Activated CD4-positive, alpha-beta T cell treated with anti-CD3 and anti-CD28 coated beads, Interleukin-2, amount 10 ng/mL, durations not matched to agents 7 days and 5 days (primary cell): ENCODE measurements at places on chromosomes 13 and 19.

DNA sequence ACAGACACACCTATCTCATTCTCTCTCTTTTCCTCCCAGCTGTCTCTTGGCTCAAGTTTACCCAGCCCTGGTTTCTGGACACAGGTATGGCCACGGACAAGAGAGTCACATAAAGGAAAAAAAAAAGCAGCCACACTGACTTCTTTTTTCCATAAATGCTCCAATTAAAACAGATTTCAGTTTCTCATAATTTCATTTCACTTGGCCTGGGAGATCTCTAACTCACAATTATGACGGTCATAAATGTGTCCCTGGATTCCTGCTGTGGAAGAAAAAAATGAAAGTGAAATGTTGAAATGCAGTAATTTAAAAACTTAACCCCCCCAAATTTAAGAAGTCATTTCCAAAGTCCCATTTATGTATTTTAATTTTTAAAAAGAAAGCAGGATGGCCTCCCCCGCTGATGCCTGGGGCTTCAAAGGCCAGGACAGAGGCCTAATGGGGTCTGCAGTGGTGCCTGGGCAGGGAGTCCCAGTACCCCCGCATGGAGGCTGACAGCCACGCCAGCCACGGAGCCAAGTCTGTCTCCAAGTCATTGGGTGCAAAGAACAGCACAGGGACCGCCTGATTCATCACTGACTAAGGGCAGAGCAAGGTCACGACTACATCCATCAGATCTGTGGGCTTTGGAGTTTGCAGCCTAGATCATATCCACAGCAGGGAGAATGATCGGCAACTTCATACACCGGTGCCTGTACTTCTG, 79.7 kb downstream of the TSHZ3 start:
- no peak for DNase-seq

GRCh38 chr13:65143920-65144319, 2086.2 kb downstream of the PCDH9 start:
- no peak for DNase-seq

GRCh38 chr13:75425216-75426009, 56.6 kb downstream of the TBC1D4 start:
- no peak for DNase-seq

GRCh38 chr13:36601186-36601585, 72.6 kb upstream of the SERTM1 start:
- no peak for DNase-seq

GRCh38 chr19:1790054-1790792, 21.9 kb downstream of the ATP8B3 start:
- no peak for DNase-seq

DNA sequence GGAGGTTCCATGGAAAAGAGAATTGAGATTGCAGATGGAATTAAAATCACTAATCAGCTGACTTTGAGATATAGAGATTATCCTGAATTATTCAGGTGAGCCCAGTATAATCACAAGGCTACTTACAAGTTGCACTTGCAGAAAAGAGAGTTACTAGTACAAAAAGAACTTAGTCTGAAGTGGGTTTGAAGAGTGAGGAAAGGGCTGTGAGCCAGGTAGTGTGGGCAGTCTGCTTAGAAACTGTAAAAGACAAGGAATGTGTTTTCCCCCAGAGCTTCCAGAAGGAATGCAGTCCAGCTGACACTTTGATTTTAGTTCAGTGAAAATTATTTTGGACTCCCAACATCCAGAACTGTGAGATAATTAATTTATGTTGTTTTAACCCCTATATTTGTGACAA, 285.4 kb upstream of the GPC6 start:
- no peak for DNase-seq

- peak; percentile 54 for DNase-seq
Observed at GRCh38 chr13:27446986-27447583, 3.3 kb downstream of the MTIF3 start.

DNA sequence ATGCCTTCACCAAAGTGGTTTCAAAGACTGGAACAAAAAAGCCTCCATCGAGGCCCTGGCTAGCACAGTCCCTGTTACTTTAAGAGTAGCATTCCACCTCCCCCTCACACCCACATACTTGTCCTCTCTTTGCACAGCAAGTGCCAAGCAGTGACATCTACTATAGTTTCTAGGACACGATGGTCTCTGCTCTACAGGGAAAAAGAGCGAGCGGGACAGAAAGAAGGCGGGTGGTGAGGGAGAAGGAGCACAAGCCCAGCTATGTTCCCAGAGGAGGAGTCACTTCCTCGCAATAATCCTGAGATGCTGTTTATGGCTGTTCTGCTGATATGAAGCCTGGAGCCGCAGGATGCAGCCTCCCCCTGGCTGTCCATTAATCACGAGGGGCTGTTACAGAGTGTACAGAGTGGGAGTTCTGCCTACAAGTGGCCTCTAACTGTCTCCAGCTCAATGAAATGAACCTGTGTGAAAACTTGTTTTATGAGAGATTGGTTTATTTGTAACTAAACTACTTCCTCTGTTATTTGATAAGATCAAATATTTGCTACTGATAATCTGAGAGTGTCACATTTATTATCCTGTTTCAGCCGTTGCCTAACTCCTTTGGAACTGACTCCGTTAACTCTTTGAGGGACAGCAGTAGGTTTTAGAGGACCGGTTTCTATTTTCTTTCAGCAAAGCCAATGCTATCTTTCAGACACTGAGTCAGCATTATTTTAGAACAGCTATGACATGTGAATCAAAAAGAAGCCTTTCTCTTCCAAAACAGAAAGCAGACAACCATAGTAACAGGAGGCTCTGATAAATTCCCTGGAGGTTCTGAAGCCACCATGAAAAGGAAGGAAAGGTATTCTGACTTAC, 208.0 kb downstream of the SPRY2 start:
- no peak for DNase-seq

DNA sequence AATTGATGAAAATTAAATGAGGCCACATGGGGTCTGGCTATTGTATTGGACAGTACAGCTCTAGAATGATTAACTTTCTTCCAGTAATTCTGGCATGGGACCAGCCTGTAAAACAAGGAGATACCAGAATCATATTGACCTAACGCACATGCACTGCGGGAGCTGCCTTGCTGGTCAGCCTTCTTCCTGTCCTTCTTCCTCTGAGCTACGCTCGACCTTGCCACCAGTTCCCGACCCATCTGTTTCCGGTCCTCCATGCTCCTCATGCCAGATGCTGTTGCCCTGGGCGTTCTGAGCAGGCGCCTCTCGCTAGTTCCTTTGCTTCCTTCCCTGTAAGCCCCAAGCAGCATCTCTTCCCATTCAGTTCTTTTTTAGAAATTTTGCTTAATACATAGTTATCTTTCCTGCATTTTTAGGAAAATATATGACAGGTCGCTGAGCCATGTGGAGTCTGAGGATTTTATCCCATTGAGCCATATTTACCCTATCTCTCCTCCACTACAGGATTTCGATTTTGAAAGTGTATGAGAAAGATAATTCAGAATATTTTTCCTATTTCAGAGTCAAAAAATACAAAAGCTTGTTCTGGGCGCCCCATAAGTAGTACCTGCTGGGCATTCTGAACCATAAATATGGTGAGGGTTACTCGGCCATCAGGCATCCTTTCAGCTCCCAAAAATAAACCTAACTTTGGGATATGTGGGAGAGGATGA, 38.6 kb downstream of the TNFRSF19 start:
- no peak for DNase-seq

DNA sequence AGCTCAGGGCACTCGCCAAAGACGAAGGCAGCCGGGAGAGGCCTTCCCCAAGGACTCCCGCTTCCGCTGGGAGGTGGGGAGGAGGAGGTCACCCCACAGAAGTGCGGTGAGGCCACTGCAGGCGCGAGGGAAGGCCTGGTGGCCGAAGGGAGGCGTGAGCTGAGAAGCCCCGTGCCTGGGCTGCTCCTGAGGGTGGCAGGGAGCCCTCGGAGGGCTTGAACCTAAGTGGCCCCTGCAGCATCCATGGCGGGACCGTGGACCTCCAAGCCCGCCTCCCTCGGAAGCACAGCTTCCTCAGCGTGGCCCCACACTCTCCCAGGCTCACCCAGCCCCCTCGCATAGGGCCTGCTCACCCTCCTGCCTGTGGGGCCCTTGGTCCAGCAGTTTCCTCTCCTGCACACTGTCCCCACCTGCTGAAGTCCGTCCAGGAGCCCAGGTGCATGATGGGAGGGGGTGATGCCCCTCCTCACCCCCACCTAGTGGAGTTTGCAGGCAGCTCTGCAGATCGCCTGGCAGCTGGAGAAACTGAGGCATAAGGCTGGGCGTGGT, 25.9 kb downstream of the EFNA2 start:
- DNase-seq: no peak

DNA sequence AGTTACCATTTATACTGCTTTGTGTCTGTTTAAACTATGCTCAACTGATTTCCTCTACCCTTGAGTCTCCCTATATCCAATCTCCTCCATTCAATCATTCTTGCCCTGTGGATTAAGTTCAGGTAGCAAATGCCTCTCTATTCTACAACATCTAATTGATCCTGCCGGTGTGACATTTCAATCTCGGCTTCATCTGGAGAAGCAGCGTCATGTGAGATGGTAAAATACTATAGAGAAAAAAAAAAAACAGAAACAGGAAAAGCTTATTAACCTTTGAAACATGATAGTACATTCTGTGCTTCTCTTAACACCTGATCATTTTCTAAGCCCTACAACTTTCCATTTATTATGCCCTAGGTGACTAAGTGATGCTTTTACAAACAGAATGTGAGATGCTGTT, 89.4 kb downstream of the KCTD12 start:
- DNase-seq: no peak

DNA sequence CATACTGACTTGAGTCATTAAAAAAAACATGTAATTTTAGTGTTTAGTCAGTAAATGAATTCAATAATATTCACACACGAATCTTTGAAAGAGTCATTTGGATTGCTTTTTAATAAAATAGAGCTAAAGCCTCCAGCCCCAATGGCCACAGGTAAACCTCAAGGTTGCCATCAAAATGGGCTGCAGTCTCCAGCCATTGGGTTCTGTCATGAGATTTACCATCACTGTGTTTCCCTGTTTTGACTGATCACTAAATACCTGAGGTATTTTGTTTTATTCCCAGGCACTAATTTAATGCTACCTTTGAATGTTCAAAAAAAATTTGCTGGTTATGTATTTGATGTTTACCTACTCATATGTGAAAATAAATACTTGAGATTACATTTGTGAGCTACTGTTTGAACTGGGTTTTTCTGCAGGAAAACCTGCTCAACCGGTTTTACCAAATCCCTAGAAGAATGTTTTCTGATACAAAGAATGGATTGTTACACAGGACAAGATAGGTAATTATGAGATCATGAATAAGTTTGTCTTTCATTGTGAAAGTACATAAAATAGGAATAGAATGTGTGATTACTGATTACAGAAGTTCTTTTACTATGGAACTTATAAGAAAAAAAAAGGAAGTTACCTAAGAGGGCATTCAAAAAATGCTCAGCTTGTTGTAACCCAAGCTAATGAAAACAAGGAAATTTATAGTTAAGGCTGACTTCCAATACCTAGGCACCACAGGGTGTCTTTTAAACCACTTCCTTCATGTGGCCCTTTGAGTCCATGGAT, 391.3 kb downstream of the EFNB2 start:
- DNase-seq: no peak

- DNase-seq: no peak
Observed at GRCh38 chr13:97189928-97190327, 32.2 kb upstream of the MBNL2 start.

- DNase-seq: no peak
Observed at GRCh38 chr13:111906306-111906705, 160.6 kb upstream of the SOX1 start.

DNA sequence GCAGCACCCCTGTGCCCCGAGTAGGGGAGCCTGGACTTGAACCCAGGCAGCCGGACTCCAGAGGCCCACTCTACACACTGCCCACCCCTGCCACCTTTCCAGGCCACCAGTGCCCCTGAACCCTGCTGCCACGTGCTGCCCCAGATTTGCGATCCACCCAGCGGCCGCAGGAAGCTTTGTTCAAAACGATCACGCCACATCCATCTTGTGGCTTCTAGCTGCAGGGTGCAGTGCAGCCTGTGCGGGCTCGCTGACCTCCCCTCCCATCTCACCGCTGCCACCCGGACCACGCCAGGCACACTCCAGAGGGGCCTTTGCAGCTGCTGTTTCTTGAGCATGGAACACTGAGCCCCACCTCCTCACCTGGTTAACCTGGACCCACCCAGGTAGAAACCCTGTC, 3.8 kb downstream of the RAVER1 start:
- DNase-seq: no peak

DNA sequence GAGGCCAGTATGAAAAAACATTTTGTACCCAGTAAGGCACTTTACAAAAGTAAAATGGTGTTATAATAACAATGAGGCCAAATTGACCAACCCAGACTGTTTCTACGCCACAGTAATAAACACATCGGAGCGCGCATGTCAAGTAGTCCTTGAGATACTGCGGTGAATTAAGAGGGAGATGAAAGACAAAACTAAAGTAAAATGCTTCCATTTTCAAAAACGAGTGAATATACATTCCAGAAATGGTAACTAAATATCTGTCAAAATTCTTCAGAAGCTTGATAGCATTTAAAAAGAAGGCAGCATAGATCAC, 19.0 kb downstream of the N4BP2L1 start:
- DNase-seq: no peak

DNA sequence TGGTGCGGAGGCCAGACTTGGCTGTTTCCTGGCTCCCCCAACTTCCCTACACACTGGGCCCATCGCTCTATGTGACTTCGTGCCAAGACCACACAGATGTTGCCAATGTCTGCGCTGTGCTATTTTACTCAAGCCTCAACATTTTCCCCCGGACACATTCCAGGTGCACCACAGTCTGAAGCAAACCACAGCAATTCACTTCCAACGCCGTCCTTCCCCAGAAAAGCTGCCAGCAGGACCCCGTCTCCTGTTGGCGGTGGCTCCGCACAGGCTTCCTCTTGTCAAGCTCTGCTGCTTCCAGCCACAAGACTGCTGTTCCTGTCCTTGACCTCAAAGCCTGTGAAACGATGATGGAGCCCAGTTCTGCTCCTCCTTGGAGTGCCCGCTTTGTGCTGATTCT, 100.7 kb downstream of the CRYL1 start:
- DNase-seq: no peak

DNA sequence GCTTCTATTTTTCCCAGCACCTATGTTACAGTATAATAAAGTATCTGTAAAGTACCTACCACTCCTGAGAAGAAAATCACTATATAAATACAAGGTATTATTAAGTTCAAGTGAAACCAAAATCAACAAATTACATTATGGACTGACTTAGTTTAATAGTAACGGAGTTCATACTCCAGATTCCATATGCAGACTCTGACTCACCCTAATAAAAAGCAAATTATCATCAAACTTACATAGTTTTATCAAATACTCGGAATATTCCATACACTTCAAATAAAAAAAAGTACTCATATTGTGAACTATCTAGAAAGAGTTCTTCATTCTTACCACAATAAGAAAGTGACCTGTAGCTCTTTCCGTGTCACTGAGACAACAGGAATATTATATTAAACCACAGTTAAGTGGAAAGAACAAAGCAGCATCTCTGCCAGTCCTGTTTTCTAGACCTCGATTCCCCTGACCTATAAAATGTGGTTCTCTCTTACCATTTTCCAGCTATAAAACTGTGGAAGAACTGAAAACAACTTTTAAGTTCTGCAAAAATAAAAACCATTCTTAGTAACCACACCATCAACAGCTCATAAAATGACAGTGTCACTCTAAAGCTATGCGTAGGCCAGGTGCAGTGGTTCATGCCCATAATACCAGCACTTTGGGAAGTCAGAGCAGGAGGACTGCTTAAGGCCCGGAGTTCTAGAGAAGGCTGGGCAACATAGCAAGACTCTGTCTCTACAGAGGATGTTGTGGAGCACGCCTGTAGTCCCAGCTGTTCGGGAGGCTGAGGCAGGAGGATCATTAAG, 42.6 kb downstream of the USP12 start:
- no peak for DNase-seq

- peak; percentile 18 for DNase-seq
Observed at GRCh38 chr19:57830071-57830602, at the start of gene ZNF587B. Gene ZNF587B (plus strand): TSS chr19:57830299. CDS start chr19:57830529, 230 bp downstream.
